ENCODE measurements at places on chromosomes 2 and 18.

DNA sequence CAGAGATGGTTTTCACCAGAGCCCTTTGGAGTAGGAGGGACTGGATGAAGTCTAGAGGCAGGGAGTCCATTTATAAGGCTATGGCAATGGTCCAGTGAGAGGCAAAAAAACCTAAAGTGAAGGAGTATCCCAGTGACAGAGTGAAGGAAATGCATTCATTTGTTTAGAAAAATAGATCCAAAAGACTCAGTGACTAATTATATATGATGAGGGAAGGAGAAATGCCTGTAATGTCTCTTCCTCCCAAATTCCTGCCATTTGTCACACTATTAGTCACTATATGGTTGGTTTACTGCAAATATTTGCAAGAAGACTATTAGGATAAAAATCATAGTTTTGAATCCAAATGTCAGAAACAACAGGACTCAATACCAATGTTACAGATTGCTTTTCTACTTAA, 104.2 kb downstream of the ZNF521 start:
- no peak for DNase-seq

DNA sequence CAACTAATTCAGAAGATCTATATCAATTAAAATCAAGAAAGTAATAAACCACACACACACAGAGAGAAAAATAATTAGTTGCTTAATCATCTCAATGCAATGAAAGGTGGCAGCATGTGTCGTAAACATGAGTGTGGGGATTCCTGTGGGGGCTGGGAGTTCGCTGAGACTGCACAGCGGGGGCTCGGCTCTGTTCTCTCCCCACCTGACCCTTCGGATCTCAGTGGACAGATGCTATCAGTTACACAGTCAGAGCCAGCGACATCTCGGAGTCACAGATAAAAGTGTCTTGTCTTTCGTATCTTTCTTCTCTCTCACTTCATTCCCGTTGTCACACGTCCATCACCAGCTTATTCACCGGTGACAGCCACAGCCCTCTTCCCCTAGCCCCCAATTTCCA, 37.1 kb downstream of the COLEC12 start:
- DNase-seq, result no peak

DNA sequence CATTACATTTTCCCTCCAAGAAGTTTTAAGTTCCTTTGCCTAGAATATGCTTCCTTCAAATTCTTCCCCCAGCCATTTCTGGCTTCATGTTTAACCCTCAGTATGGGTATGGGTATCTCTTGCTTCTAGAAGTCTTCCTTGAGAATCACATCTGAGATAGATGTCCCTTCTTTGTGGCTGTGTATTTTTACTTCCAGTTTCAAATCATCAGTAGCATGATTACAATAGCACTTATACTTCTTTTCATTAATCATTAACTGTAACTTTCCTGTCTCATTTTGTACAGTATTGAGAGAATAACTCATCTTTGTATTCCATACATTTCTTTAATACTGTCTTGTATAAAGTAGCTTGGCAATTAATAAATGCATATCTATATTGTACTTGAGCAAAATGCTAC, 17.3 kb upstream of the PDE1A start:
- DNase-seq, result no peak

DNA sequence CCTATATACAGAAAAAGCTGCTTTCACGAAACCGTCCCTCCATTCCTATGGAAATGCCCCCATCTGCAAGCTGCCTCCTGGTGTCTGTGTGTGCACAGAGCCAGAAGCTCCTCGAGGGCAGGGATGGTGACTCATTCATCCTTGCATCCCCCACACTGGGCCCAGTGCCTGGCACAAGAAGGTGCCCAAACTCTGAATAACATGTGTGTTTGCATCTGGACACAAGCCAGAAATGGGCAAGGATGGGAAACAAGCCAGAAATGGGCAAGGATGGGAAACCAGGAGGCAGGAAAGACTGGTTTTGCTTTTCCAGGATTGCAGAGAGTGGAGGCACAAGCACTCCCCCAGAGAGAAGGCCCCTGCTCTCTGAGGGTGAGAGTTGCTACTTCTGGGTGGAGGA, 313.9 kb downstream of the CELF4 start:
- DNase-seq, result no peak

DNA sequence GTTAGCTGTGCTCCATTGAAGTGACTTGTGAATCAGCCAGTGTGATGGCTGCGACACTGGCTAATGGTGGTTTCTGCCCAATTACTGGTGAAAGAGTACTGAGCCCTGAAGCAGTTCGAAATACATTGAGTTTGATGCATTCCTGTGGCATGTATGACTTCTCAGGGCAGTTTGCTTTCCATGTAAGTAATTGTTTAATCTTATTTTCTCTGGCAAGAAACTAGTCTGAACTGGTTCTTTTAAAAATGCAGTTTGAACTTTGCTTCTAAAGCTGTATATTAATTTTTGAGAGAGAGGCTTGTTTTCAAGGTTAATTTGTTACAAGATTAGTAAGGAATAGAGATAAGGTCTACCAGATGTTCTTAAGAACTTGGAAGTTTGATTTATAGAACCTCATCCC, 46.7 kb downstream of the GLS start:
- no peak for DNase-seq

- no peak for DNase-seq
Measured at GRCh38 chr2:52933878-52934277, 833.7 kb upstream of the CHAC2 start.

GRCh38 chr2:104016801-104017200, 837.1 kb upstream of the POU3F3 start:
- no peak for DNase-seq

GRCh38 chr2:64359892-64360657, 93.9 kb upstream of the LGALSL start:
- no peak for DNase-seq

DNA sequence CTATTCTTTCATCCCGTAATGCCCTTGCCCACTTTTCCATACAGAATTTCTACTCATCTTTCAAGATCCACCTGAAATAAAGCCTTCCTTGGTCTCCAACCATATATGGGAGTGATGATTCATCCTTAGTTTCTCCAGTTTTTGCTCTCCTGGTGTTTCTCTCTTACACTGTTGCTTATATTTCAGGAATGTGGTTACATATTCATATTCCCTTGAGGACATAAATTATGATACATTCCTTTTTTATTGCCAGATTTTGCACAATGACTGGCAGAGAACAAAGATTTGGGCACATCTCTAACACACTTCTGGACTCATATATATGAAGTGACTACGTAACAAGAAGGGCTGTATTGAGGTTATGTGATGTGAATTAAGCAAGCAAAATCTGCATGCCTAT, 1573.4 kb upstream of the NXPH2 start:
- DNase-seq, result no peak

GRCh38 chr18:44502790-44503189, 177.9 kb upstream of the SETBP1 start:
- DNase-seq, result peak; percentile 67

DNA sequence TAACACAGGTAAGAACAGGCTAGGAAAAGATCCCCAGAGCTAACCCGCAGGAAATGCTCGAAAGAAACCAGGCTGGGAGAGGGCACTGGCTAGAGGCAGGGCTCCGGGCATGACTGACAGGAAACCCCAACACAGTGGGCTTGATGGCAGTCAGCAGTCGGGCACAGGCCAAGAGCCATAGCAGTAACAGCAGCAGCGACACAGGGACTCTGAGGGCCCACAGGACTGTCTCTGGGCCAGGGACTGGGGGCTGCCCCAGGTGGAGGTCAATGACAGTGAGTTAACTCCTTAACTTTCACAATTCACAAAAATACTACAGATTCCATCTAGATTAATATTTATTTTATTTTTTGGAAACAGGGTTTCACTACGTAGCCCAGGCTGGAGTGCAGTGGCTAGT, 37.3 kb upstream of the ASPRV1 start:
- DNase-seq, result no peak

GRCh38 chr2:173150087-173150486, 74.4 kb downstream of the MAP3K20 start:
- DNase-seq, result no peak

- peak; percentile 75 for DNase-seq
Measured at GRCh38 chr2:55961318-55961911, 37.8 kb upstream of the EFEMP1 start.

- no peak for DNase-seq
Measured at GRCh38 chr18:13276530-13277520, 58.3 kb downstream of the LDLRAD4 start.

DNA sequence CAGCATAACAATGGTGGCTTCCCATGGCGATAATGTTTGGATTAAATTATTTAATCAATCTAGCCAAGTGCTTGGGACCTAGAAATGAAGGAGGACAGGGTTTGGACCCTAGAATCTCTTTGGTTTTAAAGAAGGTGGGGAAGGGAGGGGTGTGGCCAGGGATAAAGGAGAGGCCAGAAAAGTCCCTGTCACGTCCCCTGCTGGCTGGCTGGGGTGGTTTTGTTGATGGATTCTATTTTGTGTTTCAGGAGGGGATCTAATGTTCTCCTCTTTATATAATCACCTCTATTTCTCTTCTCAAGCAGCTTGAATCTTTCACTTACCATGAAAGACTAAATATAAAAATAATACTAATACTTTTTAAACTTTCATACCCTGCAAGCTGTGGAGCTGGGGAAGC, 52.6 kb upstream of the GALR1 start:
- no peak for DNase-seq

DNA sequence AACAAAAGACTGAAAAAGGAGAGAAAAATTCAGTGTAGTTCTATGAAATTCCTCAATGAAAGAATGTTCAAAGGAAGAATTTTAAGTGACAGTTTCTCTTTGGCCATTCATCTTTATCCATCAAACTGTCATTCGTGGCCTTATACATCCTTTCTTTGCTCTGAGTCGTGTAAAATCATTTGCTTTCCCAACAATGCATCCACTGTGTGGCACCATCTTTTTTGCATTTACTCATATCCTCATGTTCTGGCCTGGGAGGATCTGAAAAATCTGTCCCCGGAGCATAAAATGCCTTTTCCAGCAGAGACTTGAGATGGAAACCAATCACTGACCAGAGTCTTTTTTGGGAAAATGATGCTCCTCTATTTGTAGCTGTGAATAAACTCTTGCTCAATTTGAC, 240.3 kb upstream of the ETAA1 start:
- DNase-seq, result no peak

GRCh38 chr2:181178823-181179412, 198.5 kb downstream of the UBE2E3 start:
- DNase-seq, result peak; percentile 32

DNA sequence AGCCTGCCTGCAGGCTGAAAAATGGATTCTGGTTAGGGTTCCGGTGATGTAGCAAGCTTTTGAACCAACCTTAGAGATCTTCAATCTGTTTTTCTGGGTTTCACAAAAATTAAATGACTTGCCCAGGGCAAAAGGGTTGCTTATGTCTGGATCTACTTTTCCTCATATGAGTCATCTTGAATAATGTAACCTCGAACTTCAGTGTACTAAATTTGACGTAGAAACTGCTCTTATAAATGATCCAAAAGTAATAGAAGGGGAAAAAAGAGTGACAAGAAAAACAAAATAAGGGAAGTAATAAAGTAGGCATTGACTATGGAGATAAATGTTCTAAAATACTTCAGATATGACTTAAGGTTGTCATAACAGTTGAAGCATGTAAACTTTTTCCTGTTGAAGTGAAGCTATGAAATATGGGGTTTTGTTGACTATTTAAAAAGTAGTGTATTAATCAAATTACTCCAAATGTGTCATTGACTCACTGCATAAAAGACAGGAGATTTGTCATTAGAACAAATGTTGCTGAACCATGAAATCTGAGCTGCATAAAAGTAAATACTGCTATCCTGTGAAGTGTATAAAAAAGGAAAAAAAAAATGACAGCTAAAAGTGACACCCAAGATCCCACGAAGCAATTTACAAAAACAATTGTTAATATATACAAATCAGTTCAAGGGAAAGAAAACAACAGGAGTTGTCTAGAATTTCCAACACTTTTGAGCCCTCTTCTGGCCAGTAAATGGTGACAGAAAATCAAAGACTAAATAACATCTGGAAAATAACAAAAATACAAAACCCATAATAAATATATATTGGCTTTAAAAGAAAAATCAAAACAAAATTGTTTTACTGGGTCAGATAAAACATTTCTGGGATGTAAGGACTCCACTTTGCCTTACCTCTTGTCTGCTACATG, 103.6 kb upstream of the SERPINE2 start:
- no peak for DNase-seq

DNA sequence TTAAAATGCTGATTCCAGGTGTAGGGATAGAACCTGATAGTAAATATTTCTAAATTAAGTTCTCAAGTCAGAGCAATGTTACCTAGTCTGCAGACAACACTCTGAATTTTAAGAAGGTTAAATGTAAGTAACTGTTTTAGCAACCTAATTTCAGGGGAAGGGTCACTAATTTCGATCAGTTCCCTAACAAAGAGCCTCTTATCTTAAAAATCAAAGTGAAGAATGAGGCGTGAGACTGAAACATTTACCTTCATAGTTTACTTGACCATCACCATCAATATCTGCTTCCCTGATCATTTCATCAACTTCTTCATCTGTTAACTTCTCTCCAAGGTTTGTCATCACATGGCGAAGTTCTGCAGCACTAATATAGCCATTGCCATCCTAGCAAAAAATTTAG, 6.4 kb upstream of the STPG4 start:
- no peak for DNase-seq

DNA sequence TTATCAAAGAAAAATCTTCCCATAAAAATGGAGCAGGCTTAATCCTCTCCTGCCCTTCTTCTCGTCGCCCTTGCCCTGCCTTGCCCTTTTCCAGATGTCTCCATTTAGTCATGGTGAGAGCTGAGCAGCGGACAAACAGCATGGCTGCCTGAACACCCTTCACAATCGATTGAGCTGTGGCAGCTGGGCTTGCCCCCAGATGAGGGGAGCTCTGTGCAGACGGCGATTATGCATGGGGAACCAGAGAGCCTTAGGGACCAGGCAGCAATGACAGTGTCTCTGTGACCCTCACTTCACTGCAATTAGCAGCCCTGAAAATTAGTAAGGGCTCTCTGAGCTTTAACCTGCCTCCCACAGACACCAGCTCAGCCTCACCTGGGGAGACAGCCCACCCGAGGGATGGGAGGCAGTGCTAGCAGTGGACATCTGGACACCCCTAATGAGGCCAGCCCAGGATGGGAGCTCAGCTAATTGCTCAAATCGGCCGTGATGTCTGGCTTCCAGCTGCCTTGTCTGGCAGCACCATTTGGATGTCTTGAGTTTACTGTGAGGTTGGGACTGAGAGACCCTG, 365.7 kb downstream of the TNS1 start:
- DNase-seq, result no peak

DNA sequence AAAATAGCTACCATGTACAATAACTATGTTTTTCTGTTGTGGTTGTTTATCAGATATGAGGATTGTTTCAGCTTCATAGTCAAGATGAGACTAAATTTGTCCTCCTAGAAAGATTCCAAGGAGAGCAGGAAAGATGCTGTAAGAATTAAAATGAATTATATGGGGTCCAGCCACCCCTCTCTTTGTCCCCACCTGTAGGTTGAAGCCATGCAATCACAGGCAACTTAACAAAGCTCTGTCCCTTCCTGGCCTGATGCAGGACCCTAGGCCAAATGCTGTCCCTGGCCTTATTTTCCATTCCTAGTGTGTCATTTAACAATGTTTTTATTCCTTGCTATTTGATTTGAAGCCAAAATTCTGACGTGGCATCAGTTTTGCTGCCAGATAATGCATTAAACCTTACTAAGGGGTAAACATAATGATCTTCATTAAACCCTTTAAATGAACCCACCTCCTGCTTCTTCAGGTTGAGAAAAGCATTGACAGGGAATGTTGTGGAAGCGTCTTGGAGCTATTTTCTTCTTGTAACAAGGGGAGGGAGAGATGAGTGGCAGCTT, 240.9 kb upstream of the ZNF521 start:
- DNase-seq, result no peak

Measured in Kasumi-1 (cell line).